ENCODE measurements at places on chromosomes 11 and 22. TPM values are rescaled to one million over a fixed set of nuclear protein-coding genes. Genes with fewer than 3 reads are reported as not detected.

- no peak for DNase-seq
These were observed 678.7 kb downstream of the BRD1 start for GRCh38 chr22:49148895-49149418.

DNA sequence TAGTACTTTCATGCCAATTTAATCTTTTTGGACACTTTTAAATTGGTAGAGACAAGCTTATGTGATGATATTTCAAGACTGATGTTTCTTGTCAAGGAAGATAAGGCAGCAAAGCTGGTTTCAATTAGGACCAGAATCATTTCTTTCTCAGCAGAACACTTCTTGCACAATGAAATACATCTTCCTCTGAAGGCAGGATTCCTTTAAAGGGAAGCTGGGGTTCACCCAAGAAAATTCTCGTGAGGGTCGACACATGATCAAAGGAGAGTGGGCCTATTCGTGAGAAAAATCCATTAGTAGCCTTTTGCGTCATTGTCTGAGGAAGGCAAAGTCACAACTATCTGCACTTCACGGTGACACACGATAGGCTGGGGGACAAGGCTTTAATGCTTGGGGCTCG lies 17.6 kb downstream of the TTC12 start:
- DNase-seq: no peak

DNA sequence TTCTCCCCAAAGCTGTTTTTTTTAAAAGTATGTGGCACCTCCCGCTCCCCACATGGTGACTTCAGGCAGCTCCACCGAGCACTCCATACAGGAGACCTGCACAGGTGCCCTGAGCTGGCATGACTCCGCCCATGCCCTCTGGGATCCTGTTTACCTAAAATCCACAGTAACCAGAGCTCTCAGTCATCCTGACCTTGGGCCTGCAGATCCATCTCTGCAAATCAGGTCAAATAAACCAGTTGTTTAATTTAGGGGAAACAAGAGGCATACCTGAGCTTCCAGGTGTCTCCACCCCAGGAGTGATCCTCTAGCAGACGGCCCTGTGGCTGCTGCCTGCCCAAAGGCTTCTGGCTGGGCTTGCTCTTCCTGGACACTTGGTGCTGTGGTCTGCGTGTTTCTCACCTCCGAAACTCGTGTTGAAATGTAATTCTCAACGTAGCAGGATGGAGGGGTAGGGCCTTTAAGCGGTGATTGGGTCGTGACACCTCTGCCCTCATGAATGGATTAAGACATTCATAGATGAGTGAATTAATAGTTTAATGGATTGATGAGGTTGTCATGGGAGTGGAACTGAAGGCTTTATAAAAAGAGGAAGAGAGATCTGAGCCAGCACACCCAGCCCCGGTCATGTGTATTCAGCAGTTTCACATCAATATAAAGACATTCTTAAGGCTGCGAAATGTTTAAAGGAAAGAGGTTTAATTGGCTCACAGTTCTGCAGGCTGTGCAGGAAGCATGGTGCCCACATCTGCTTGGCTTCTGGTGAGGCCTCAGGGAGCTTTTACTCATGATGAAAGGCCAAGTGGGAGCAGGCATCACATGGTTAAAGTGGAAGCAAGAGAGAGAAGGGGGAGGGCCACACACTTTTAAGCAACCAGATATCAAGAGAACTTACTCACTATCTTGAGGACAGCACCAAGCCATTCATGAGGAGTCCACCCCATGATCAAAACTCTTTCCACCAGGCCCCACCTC lies 34.1 kb downstream of the LINC01488 start:
- peak; percentile 52 for DNase-seq

- peak; percentile 90 for DNase-seq
These were observed 22.1 kb upstream of the RRAS2 start for GRCh38 chr11:14380947-14381561.

GRCh38 chr11:1759851-1760220 lies 3.9 kb downstream of the CTSD start:
- DNase-seq: peak; percentile 62

The BIK gene
- total RNA-seq: 0.87 TPM
